Muscle of back (tissue), 13 donors: ENCODE measurements at places on chromosomes 13 and 19. TPM values are rescaled to one million over a fixed set of nuclear protein-coding genes. Genes with fewer than 3 reads are reported as not detected.

SIGLEC12 gene
- not detected for polyA plus RNA-seq

SLC25A15 gene
- 11.8 TPM for polyA plus RNA-seq

MAMSTR gene
- 118 TPM for polyA plus RNA-seq

TNPO2 gene
- polyA plus RNA-seq: 45.5 TPM

TICAM1 gene
- 3.9 TPM for polyA plus RNA-seq

IL12RB1 gene
- polyA plus RNA-seq: 0.18 TPM

C19orf38 gene
- 3.9 TPM for polyA plus RNA-seq

SPIB gene
- 0.92 TPM for polyA plus RNA-seq

IGSF23 gene
- not detected for polyA plus RNA-seq

GPR4 gene
- 2.4 TPM for polyA plus RNA-seq

NOVA2 gene
- polyA plus RNA-seq: 2.8 TPM

DNA sequence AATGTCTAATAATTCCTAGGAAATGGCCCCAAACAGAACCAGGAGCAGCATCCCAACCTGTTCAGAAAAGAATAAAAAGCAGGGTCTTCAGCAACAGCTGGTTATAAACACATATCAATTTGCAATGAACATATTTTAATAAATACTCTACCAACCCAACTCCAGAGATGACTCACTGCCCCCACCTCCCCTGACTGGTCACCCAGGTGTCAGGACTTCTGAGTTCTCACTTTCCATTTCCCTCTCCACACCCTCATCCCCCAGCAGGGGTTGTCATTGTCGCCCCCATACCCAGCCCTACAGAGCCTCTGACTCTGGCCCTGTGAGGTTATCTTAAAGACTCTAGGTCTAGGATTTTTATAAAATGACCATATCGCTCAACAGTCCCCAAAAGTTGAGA is 6.9 kb downstream of the SERPINE3 start:
- no peak for DNase-seq

GRCh38 chr13:26255691-26256277 is 1.9 kb downstream of the CDK8 start:
- DNase-seq: peak; percentile 2

DNA sequence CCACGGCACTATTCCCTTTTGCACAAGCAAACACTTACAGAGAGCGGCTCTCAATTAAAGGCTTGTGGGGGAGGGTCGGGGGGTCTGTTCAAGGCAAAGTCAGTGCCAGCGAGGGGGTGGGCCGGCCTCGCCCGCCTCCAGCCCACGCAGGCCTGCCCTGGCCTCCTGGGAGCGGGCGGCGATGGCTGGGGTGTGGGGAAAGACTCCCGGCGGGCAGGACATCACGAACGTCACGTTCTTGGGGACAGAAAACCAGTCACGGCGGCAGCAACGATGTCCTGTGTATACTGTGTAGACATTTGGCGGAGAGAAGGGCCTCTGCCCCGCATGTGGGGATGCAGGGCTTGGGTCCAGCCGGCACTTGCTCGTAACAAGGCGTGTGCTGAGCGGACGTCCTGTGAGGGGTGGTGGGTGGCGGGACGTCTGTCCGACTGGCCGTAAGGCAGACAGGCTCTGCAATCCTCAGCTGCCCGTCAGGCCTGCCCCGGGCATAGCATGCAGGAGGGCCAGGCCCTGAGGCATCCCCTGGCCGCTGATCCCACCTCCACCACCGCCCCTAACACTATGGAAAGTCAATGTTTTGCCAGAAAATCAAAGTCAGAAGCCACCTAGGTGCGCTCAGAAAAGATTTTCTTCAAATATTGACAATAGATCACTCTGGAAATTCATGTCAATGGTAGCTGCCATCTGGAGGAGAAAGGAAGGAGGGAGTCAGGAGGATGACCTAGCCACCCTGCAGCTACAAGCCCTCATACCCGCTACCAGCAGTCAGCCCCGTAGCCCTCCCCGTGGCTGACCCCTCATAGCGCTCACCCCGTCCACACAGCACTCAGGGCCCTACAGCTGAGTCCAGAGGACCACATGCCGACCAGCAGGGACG is 5.8 kb upstream of the EPHX3 start:
- DNase-seq: no peak

DNA sequence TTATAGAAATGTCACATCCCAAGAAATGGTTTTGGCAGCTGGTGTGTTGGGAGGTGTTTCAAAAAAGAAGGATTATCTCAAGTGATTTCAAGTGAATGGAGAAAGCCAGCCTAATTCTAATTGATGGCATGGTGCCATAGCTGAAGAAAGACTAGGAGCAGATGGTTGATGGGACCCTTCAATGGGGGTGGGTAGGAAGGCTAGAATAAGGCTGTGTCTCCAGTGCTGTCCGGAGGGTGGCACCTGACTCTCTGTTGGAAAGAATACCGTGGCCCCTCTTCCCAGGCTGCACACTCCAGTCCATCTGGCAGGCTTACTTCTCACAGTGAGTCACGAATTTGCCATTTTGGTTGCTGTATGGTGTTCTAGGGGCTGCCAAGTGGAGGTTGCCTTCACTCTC is 51.0 kb upstream of the GPR12 start:
- DNase-seq: no peak

GRCh38 chr13:59801107-59801880 is 362.4 kb downstream of the DIAPH3 start:
- no peak for DNase-seq

DNA sequence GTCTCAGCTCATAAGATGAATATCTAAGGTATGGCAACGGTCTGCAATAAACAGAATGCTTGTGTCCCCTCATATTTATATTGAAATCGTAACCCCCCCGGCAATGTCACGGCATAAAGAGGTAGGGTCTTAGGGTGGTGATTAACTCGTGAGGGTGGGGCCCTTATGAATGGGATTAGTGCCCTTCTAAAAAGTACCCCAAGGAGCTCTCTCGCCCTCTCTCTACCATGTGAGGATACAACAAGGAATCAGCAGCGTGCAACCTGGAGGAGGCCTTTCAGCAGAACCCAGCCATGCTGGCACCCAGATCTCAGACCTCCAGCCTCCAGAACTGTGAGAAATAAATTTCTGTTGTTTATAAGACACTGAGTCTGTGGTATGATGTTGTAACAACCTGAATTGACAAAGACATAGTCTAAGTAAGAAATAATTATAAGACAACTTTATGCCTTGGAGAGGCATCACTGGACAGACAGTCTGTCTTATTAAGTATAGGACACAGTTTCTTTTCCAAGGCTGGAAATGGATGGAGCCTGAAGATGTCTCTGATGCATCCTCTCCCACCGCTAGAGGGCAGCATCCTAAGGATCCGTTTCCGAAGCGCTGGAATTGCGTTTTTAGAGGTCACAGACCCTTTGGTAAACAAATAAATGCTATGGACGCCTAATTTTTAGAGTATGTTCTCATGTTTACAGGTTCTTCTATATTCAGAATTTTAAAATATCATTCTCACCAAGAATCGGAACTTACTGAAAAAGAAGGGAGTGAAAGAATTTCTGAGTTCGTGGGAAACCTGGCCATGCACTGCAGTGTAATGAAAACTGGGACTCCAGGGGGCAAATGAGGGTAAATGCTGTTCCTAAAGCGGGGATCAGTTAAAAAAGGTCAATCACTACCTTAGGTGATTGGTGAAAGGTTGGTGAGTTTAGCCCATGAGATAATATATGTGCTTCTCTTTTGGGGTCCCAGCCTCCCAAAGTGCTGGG is 13.3 kb upstream of the LEUTX start:
- DNase-seq: peak; percentile 19

DNA sequence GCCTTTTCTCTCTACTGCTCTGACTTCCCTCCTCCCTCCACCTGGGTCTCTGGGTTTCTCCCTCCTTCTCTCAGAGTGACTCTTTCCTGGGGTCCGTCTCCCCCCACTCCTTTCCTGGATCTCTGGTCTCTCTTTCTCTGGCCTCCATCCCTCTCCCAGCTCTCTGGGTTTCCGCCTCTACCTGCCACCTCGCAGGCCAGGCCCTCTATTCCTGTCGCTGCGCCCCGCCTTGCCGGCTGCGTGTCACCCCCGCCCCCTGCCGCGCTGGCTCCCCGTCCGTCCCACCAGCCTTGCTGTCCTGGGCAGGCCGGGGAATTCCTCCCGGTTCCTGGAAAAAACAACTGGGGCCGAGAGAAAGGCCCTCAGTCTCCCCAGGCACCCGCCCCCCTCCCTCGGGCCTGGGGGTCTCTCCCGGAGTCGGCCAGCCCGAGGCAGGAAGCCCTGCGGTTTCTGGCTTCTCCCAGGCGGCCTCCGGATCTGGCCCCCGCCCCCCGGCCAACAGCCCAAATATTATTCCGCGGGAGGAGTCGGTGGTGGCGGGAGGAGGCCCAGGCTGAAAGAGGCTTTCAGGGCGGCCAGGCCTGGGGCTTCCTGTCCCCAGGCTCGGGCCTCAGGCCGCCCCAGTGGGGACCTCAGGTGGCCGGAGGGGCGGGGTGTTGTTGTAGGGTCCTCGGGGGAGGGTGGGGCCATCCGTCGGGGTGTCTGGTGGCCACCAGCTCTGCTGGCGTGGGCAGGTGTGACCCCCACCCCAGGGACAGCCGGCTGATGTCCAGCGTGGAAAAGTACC is 9.3 kb downstream of the IRF2BP1 start:
- DNase-seq: peak; percentile 57

- DNase-seq: no peak
These were observed 71.6 kb downstream of the TM9SF2 start for GRCh38 chr13:99572921-99573320.

GRCh38 chr13:107202371-107203023 is 634.6 kb upstream of the ARGLU1 start:
- DNase-seq: peak; percentile 17

DNA sequence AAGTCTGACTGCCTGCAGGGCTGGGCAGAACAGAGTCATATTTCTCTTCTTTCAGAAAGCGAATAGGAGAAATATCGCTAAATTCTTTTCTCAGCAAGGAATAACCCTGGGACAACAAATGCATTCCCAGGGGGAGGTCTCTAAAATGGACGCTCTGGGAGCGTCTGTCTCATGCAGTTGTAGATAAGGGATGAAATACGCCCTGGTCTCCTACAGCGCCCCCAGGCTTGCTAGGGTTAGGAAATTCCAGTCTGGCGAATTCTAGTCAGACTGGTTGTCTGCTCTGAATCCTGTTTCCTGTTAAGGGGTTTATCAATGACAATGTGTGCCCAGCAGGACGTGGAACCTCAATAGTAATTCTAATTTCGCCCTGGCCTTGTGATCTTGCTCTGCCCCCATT is 1214.1 kb downstream of the DIAPH3 start:
- DNase-seq: no peak

DNA sequence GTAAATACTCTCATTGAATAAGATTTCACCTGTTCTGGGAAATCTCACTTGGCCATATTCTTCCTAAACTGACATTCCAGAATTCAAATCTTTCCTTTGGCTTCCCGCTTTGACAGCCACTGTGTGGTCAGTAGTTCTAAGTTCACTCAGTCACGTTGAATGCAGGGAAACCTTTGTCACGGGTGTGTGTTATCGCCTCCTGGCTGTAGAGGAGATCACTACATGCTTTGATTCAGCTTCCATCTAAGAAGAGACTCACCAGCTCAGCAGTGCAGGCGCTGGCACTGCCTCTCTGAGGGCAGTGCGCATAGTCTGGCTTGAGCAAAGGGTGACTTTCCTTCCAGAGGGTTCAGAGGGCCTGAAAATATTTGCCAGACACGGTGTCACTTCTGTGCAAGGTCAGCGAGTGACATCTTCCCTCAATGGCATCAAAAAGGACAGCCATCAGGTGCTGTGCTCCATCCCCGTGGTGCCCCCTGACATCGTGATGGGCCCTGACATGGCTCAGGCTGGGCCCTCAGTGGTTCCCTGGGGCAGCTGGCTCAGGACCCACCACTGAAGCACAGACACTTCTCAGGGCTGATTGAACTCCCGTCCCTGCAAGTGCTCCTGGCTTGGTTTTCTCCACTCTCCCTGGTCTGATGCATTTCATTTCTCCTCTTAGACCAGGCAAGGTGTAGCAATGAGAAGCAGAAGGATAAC is 635.4 kb upstream of the ARGLU1 start:
- DNase-seq: no peak

DNA sequence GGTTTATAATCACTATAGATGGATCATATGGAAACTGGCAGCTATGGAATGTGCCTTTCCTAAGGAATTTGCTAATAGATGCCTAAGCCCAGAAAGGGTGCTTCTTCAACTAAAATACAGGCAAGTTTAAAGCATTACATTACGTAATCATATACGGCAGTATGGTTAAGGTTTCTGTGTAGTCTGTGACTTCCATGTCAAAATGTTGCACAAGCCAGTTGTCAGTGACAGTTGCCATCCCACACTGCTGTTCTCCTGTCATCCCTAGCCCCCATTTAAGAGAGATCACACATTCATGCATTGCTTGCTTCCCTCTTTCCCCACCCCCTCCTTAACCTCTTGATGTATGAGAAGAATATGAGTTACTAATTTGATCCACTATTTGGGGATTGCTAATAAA is 47.3 kb downstream of the BRCA2 start:
- DNase-seq: no peak

DNA sequence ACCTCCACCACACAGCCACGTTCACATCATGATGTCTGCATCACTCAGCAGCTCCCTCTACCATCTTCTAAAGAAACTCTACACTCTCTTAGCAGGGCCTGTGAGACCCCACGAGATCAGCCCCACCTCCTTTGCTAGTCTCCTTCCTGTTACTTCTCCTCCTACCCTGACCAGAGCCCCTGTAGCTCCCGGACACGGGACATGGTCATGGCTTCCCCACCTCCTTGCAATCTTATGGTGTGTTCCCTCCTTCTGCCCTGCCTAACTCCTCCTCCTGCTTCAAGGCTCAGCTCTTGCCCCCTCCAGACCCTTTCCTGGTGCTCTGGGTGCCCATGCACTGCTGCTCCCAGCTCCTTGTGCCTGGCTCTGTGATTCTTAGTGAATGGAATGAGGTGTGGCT is 8.1 kb upstream of the MRPS31 start:
- no peak for DNase-seq

DNA sequence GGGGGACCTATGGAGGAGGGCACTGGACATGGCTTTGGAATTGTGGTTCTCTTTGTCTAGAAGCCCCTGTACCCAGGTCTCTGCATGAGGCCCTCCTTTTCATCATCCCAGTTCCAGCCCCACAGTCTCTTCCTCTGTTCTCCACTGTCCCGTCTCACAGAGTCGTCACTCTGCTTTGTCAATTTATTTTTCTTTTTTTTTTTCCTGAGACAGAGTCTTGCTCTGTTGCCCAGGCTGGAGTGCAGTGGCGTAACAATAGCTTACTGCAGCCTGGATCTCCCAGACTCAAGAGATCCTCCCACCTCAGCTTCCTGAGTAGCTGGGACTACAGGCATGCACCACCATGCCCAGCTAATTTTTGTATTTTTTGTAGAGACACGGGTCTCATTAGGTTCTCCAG is 619 bp upstream of the EXOC3L2 start:
- no peak for DNase-seq
